Activated CD4-positive, alpha-beta memory T cell treated with anti-CD3 and anti-CD28 coated beads for 36 hours (primary cell): ENCODE measurements at places on chromosomes 11 and 22. TPM values are rescaled to one million over a fixed set of nuclear protein-coding genes. Genes with fewer than 3 reads are reported as not detected.

GRCh38 chr11:119700030-119700429 lies 29.0 kb downstream of the NECTIN1 start:
- H3K36me3 ChIP-seq, result no peaks in the 10 kb centered on the region
- no peaks in the 10 kb centered on the region for H3K4me1 ChIP-seq
- H3K4me3 ChIP-seq, result no peak overlapping the region
- no peak overlapping the region for H3K27ac ChIP-seq
- no peak for DNase-seq
- no peaks in the 10 kb centered on the region for H3K27me3 ChIP-seq

SYT7 gene
- total RNA-seq, result not detected

DNA sequence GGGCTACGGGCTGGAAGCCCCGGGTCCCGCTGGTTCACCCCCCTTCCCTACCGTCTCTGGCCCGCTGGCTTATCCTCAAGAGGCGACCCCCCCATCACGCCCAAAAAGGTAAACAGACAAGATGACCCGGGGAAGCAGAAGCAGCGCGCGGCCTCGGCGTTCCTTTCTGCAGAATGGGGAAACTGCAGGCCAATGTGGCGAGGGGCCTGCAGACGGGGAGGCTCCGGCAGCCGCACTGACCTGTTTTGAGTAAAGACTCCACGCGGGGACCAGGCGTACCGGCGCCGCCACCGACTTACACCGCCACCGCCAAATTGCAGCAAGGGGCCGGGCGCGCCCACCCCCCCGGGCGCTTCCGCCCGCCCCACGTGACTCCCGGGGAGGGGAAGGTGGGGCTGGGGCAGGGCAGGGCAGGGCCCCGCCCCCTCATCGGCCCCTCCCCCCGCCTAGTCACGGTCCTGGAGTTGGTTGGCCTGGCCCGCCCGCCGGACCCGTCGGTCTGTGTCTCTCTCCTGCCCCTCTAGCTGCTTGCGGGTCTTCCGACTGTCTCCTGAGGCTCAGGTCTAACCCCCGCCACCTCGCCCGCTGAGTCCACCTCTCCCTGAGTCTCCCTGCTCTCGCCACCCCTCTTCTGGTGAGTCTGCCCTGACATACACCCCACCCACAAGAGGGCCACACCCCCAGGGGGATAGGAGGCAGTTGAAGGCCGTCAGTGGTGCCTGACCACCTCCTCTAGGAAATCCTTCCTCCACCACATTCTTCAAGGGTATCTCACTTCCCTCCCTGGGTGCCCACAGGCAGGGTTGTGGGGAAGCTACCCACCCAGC lies at the start of gene ARAP1:
Gene ARAP1 (minus strand): TSS at position 321 of the 827 bp plus-strand sequence. CDS start 25,280 bp downstream, outside the sequence.
- peaks cover 39% of the 10 kb centered on the region for H3K4me1 ChIP-seq
- H3K27ac ChIP-seq, result peak within 1 kb of the TSS; percentile 87
- DNase-seq, result peak; percentile 85
- H3K36me3 ChIP-seq, result peaks cover 7% of the 10 kb centered on the region
- peak within 1 kb of the TSS; percentile 94 for H3K4me3 ChIP-seq

GRCh38 chr11:96188243-96189006 lies 154.6 kb downstream of the MAML2 start:
- H3K27me3 ChIP-seq, result no peaks in the 10 kb centered on the region
- H3K27ac ChIP-seq, result peak overlapping the region; percentile 79
- peak; percentile 59 for DNase-seq

GRCh38 chr11:8017894-8018483 lies 30.9 kb downstream of the EIF3F start:
- no peak overlapping the region for H3K27ac ChIP-seq
- peaks cover 22% of the 10 kb centered on the region for H3K27me3 ChIP-seq
- H3K36me3 ChIP-seq, result no peaks in the 10 kb centered on the region
- no peak for DNase-seq
- peak overlapping the region; percentile 62 for H3K4me3 ChIP-seq

GRCh38 chr11:134363161-134363560 lies 31.4 kb downstream of the GLB1L2 start:
- H3K27ac ChIP-seq, result no peak overlapping the region
- peaks cover 1% of the 10 kb centered on the region for H3K27me3 ChIP-seq
- no peaks in the 10 kb centered on the region for H3K36me3 ChIP-seq
- no peak overlapping the region for H3K4me3 ChIP-seq

GRCh38 chr22:50665738-50666137 lies 6.9 kb upstream of the SHANK3 start:
- no peaks in the 10 kb centered on the region for H3K4me1 ChIP-seq
- no peak overlapping the region for H3K27ac ChIP-seq
- peaks cover 16% of the 10 kb centered on the region for H3K27me3 ChIP-seq
- H3K4me3 ChIP-seq, result no peak overlapping the region
- DNase-seq, result no peak

- H3K27me3 ChIP-seq, result no peaks in the 10 kb centered on the region
- no peaks in the 10 kb centered on the region for H3K4me1 ChIP-seq
- no peak overlapping the region for H3K27ac ChIP-seq
Observed at GRCh38 chr11:23284631-23285030, 424.4 kb upstream of the CCDC179 start.

- DNase-seq, result no peak
- H3K27me3 ChIP-seq, result peaks cover 6% of the 10 kb centered on the region
- no peaks in the 10 kb centered on the region for H3K36me3 ChIP-seq
- H3K4me1 ChIP-seq, result no peaks in the 10 kb centered on the region
- H3K4me3 ChIP-seq, result no peak overlapping the region
Observed at GRCh38 chr22:27633296-27633871, 168.2 kb downstream of the MN1 start.

PIM3 gene
- 231 TPM for total RNA-seq

DNA sequence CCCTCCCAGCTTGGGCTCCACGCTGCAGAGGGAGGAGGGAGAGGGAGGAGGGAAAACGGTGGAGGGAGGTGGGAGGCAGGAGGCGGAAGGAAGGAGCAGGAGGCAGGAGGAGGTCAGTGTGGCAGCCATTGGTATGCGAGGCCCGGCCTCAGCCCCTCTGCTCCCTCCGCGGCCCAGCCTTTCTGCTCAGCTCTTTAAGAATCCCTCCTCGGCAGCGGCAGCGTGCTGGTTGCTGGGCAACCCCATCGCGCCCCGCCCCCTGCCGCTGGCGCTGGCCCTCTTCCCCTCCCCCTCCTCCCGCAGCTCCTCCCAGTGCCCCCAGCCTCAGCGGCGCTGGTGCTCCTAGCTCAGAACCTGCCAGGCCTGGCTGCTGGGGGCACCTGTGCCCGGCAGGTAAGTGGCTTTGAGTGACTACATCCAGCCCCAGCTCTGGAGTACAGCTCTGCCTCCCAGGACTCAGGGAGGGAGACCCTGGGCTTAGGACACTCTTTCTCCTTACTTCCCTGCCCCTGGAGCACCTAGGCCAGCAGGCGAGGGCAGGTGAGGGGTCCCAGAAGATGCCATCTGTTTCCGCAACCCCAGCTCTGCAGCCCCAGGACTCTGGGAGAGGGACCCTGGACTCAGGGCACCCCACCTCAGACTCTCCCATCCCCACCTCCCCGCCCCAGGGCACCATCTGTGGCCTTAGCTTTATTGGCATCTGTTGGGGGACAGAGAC lies 7.2 kb upstream of the FLRT1 start:
- DNase-seq, result peak; percentile 15
- H3K4me1 ChIP-seq, result no peaks in the 10 kb centered on the region
- no peak overlapping the region for H3K27ac ChIP-seq
- no peak overlapping the region for H3K4me3 ChIP-seq

DNA sequence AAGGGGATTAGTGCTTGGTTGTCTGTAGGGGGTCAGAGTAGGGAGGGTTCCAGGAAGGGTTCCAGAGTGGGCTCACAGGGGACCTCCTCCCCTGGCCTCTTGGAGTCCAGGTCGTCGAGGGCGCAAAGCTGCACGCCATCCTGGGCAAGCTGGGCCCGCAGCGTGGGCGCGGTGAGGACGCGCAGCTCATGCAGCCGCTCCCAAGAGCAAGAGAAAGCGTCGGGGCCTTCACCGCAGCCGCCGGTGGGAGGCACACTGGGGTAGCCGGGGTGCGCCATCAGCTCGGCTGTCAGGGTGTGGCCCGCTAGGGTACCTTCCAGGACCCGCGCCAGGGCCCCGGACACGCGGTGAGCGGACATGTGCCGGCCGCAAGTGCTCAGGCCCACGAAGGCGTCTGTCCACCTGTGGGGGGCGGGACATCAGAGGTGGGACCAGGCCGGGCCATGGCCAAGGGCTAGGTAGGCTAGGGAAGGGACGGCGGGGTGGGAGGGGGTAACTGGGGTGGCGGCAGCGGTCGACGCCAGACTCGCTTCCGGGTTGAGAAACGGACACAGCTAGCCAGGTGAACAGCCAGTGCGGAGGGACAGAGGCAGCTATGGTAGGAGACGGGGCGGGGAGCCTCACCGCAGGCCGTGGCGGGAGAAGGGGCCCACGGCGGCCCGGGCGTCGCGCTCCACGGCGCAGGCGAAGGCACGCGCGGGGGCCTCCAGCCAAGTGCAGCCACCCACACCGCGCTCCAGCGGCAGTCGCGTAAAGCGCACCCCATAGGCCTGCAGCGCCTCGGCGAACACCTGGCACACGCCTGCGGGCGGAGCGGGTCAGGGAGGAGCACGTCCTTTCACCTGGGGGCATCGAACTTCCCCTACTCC lies 1.2 kb downstream of the YDJC start:
- H3K4me3 ChIP-seq, result peak overlapping the region; percentile 89
- peaks cover 38% of the 10 kb centered on the region for H3K4me1 ChIP-seq
- no peaks in the 10 kb centered on the region for H3K27me3 ChIP-seq
- peak overlapping the region; percentile 92 for H3K27ac ChIP-seq
- DNase-seq, result no peak

CABP4 gene
- total RNA-seq, result 1.0 TPM

SCN4B gene
- total RNA-seq, result 0.22 TPM

ADORA2A gene
- total RNA-seq, result 33.0 TPM

DNA sequence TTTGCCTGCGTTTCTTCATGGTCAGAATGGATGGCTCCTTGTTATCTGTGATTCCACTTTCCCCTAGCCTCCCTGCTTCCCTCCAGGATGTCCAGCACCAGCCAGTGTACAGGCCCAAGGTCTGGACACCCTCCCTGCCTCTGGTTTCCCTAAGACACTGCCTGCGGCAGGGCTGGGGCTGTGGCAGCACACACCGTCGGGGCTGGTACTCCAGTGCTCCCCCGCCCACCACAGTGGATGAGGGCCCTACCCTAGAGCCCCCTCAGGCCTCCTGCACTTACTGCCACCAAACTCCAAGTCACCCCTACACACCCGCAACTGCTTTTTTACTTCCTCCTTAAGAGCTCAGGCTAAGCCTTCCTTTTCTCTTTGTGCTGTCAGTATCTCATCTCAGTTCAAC lies 28.9 kb downstream of the ZNF214 start:
- no peak overlapping the region for H3K27ac ChIP-seq
- no peak overlapping the region for H3K4me3 ChIP-seq
- no peaks in the 10 kb centered on the region for H3K36me3 ChIP-seq

- peak; percentile 38 for DNase-seq
- H3K27ac ChIP-seq, result no peak overlapping the region
- H3K27me3 ChIP-seq, result no peaks in the 10 kb centered on the region
- H3K36me3 ChIP-seq, result no peaks in the 10 kb centered on the region
- peaks cover 4% of the 10 kb centered on the region for H3K4me1 ChIP-seq
Observed at GRCh38 chr22:23088199-23088604, 17.9 kb downstream of the GNAZ start.

BBS1 gene
- total RNA-seq, result 11.1 TPM

DNA sequence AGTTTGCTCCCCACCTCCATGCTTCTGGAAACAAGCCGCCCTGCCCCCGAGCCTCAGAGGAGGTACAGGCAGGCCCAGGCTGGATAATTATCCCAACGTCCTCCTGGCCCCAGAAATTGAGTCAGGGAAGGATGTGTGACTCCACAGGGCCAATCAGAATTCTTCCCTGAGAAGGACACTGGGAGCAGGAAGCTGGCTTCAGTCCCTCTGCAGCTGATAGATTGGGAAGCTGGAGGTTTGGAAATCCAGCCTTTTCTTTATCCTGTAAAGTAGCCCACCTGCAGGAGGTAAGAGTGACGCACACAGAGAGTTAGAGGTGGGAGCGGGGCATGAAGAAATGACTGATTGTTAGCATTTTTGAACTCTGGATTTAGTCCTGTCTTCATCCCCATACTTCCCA lies 97.5 kb upstream of the CD82 start:
- H3K36me3 ChIP-seq, result no peaks in the 10 kb centered on the region
- H3K4me3 ChIP-seq, result no peak overlapping the region

RAB38 gene
- 0.97 TPM for total RNA-seq

DNA sequence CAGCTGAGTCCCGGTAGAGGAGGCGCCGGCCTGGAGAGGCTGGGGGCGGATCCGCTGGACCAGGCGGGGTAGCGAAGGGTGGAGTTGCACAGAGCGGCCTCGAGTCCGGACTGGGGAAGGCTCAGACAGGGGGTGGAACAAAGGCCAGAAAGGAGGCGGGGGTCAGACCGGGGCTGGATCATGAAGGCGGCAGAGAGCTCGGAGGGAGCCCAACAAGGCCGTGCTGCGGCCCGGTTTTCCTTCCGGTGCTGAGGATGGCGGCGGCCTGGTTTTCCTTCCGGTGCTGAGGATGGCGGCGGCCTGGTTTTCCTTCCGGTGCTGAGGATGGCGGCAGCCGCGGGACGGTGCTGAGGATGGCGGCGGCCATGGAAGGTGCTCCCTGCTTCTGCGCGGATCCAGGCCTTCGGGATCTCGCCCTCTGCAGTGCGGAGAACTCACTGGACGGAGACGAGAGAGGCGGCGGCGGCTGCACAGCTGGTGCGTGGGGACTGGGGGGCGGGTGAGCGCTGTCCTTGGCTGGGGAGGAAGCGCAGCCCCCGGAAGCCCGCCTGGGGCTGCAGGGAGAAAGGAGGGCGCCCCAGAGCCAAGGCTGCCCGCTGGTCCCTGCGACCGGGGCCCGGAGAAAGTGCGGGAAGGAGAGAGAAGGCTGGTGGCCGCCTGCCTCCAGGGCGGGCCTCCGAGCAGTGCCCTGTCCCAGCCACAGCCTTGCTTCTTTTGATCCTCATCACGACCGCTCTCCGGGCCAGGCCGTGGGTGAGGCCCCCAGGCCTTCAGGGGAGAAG lies 350.4 kb upstream of the B3GAT1 start:
- H3K4me1 ChIP-seq, result no peaks in the 10 kb centered on the region
- peaks cover 2% of the 10 kb centered on the region for H3K36me3 ChIP-seq

DDI1 gene
- total RNA-seq, result not detected

DNA sequence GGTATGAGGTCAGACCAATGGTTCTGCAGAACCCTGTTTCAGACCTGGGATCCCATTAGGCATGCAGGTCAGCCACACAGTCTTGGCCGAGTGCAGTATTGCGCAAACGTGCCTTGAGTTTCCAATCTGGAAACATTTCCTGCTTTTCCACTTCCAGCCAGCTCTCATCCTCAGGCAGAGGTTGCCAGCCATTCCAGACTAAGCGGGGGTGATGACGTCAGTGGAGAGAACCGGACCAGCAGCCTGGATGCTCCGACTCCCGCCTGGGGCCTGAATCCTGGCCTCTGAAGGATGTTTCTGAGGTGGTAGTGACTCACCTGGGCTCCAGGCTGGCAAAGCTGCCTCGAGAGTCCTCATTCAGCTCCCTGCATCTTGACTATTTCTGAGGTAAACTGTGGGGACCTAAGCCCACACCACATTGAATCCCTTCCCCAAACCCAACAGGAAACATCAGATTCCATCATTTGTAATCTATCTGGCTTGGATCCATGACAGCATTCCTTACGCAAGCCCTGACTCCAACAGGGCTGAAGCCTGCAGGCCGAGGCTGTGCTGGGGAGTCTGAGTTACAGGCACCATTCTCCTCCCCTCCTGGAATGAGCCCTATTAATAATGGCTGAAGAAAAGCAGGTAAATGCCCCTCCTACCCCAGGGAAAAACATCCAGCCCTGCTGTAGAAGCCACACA lies 83.0 kb downstream of the ABTB2 start:
- H3K4me1 ChIP-seq, result no peaks in the 10 kb centered on the region
- H3K4me3 ChIP-seq, result no peak overlapping the region
- no peak for DNase-seq
- H3K27me3 ChIP-seq, result peaks cover 3% of the 10 kb centered on the region
- no peak overlapping the region for H3K27ac ChIP-seq
- no peaks in the 10 kb centered on the region for H3K36me3 ChIP-seq

XKR3 gene
- total RNA-seq, result not detected

- no peaks in the 10 kb centered on the region for H3K4me1 ChIP-seq
- H3K4me3 ChIP-seq, result no peak overlapping the region
- DNase-seq, result no peak
- no peaks in the 10 kb centered on the region for H3K36me3 ChIP-seq
Observed at GRCh38 chr11:27148506-27148905, 107.9 kb downstream of the BBOX1 start.
